ENCODE measurements at places on chromosomes 4 and X.

GRCh38 chr4:19497705-19498104 is 754.0 kb upstream of the SLIT2 start:
- no peak for DNase-seq

DNA sequence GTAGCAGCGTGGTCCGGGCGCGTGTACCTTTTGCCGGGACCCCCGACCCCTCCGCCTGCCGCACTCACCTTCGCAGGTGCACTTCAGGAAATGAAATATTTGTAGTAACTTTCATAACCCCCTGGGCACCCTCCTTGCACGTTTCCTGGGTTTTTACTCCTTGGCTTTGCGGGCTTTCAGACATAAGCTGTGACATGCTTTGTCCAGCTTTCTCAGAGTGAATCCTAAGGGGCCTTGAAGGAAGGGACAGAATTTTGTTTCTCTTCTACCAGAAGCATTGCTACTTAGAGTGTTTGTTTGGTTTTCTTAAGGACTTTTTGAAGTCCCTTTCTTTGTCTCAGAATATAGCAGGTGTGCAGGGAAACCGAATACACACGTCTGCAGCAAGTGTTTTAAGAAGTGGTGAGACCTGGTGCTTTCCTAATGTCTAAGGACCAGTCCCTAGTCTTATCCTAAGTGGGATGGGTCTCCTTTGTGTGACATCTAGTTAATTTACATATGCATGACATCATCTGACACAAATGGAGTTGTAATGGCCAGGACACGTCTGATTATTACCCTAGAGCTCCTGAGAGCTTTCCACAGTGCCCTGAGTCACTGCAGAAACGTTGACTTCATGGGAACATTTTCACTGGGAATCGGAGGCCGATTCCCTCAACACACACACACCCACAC is 1.3 kb downstream of the FAM149A start:
- DNase-seq, result no peak

- no peak for DNase-seq
Observed at GRCh38 chr4:14100349-14100748, 472.8 kb upstream of the BOD1L1 start.

DNA sequence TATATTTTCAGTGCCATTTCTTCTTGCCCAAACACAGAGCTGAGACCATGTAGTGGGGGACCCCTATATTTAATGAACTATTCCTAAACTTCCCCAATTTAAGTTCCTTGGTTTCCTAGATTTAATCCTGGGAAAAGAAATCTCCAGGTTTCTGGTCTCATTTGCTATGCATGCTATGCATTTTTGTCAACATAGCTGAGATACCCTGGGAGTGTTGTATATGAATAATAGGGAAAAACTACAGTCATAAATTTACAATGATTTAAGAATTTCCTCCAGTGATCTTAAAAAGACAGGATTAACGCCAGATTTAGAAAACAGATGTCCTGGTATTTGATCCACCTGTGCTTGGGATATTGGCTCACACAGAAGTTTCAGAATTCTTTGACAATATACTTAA is 136.8 kb upstream of the RAPGEF2 start:
- DNase-seq, result no peak

Measured in GM19239 (cell line).